GM23248 (cell line): ENCODE measurements at places on chromosomes 11 and 22.

DNA sequence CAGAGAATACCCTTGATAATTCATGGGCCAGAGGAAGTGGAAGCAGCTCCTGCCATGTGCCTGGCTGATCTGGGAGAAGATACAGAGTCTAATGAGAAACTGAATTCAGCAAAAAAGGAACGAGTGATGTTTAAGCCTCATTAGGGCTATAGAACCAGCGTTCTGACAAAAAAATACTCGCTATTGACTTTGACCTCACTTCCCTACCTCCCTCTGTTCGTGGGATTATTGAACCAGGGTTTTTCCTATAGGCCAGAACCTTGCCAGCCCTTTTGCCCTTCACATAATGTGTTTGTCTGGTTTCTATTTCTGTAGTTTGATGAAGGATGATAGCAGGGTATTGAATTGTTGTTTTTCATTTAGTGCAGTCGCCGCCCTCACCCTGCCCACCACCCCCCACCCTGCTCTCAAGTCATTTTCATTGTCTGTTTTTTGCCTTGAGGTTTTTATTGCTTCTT is 7.6 kb upstream of the RBFOX2 start:
- DNase-seq, result no peak

- peak; percentile 96 for DNase-seq
These were observed 13.6 kb downstream of the MRPL21 start for GRCh38 chr11:68889948-68890446.

DNA sequence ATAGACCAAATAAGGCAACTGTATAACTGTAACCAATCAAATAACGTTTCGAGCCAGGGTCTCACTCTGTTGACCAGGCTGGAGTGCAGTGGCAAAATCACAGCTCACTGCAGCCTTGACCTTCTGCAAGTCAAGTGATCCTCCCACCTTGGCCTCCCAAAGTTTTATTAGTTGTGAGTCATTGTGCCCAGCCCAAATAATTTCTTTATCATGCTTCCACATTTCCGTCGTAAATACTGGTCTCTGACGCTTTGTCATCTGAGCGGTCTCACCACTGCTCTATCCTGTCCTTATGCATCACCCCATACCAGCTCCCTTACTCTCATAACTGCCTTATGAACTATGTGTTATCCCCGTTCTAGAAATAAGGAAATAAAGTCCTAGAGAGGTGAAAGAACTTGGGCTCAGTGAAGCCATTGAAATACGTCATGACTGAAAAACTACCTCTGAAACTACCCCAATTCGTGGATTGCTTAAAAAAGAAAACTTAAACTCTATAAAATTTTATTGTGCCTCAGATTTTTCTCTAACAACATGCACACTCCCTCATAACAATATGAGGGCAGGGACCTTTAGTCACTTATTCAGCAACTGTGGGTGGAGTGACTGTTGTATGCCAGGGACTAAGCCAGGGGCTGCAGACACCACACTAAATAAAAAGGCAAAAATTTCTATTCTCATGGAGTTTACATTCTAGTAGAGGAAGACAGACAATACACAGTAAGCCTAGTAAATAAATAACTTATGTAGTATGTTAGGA is 15.8 kb upstream of the RTN4RL2 start:
- DNase-seq, result peak; percentile 79

GRCh38 chr11:13784441-13784840 is 116.0 kb downstream of the FAR1 start:
- no peak for DNase-seq
